Brain (organoid and tissue), 16 donors: ENCODE measurements at places on chromosomes 2 and 18.
A peak's percentile ranks its signal among the peaks of the same experiment; 100 is the strongest.

DNA sequence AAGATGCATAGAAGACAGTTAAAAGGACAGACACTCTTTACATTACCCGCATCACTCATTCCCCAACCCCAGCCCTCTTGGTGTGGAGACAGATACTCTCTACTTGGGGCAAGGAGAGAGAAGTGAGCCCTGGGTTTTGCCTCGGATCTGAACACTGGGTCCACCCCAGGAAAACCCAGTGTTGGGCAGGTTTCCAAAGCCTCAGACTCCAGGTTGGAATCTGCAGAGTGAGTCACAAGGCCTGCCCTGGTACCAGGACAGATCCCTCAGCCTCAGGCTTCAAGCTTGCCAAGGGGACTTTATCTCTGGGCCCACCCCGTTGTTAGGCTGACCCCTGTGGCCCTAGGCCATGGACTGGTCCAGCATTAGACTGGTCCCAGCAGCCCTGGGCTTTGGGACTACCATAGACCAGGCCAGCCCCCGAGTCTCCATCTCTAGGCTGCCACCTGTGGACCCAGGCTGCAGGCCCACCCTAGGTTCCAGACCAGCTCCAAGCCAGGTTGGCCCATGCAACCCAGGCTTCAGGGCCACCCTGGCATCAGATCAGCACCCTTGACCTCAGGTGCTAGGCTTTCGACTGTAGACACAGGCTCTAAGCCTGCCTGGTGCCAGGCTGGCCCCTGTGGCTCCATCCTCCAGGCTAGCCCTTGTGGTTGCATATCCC, 112.8 kb downstream of the GULP1 start:
- no peak for DNase-seq

DNA sequence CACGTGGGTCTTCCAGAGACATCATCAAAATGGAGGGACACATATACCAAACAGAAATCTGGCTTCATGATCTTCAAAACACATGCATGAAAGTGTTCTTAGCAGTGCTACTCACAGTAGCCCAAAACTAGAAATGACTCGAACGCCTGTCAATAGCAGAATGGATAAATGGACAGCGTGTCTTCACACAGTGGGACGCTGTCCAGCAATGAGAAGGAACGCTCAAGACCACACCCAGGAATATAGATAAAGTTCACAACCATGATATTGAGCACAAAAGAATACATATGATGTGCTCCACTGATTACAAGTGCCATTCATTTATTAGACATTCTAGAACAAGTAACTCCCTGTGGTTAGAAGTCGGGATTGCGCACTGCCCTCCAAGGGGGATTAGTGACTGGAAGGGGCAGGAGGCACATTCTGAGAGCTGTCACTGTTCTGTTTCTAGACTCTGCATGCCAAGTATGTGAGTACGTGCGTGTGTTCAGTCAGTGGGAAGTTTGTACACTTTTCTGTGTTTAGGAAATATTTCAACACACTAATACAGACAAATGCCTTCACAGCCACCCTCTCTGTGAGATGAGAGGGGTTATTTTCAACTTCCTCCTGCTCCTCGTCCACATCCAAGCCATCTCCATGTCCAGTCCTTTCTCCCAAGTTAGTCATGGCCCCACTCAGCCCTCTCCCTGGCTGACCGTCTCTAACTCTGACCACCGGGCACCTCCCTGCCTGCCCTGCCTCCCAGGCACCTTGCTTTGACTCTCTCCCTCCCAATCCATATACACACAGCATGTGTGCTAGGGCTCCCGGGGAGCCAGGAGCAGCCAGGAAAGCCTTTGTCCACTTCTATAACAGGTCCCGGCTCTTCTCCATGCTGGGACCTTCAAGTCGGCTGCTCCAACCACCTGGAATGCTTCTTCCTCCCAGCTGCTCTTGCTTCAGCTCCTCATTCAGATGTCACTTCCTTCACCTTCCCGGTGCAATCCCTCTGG, 26.9 kb upstream of the TNS1 start:
- DNase-seq: no peak

DNA sequence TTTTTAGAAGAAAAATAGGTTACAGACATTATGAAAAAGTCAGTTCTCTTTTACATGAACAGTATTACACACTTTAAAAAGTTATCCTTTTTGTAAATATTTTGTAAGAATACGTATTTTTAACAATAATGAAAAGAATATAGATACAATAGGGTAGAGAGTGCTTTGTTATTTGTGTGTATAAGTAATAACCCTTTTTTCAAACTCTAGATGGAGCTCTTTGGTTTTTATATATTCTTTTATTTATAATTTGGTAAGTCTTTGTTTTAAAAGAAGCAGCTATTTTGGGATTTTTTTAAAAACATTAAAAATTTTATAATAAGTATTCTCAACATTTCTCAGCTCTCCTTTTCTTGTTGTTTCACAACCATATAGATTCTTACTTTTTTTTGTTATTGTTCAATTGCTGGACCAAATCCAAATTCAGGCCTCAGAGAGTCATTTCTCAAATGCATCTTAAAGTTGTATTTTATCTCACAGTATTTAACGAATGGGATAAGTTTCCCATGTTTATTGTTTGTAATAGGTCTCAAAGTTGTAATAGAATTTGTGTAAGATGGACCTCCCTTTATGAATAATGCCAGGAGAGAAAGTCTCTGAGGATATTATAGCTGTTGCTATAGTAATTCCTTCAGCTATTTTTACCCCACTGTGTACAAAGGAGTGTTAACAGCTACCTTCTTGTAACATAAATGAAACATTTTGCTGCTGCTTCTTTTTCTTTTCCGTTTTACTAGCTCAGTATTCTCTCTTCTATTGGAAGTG, 46.4 kb downstream of the ACYP2 start:
- DNase-seq: peak; percentile 38

- no peak for DNase-seq
These were observed 105.1 kb upstream of the GALNT5 start for GRCh38 chr2:157152362-157152761.

- DNase-seq: no peak
These were observed 797.8 kb downstream of the CCDC85A start for GRCh38 chr2:56981554-56981953.

DNA sequence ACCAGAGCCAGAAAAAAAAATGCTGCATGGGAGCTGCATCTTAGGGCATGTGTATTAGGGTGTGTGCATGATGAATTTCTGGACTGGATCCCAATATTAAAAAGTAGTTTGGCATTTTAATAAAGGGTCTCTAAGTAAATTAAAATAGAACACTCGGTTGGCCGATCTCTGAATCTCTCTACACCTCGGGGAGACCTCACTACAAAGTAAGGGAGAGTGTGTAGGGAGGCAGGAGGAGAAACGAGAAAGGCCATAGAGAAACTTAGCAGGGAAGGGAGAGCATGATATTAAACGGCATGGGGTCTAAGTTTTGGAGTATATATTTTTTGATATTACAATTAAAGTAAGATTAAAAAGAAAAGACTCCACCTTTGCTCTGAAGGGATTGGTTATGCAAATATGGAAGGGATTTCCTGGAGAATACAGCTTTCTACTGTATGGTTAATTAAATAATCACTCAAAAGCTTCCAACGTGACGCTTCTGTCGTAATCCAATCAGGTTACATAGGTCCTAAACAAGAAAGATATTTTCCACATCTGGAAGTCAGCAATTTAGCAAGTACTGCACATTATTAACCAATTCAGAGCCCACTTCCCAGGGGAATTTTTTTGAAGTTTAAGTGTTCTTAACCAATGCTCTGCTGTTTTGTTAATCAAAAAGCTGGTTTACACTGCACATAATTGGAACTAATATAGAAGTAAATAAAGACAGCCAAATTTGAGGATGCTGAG, 1.0 kb upstream of the ZEB2 start:
- DNase-seq: peak; percentile 73

GRCh38 chr2:173511942-173512341, 157.3 kb downstream of the CDCA7 start:
- no peak for DNase-seq

- peak; percentile 95 for DNase-seq
These were observed 219.6 kb downstream of the TSN start for GRCh38 chr2:121974897-121975661.

DNA sequence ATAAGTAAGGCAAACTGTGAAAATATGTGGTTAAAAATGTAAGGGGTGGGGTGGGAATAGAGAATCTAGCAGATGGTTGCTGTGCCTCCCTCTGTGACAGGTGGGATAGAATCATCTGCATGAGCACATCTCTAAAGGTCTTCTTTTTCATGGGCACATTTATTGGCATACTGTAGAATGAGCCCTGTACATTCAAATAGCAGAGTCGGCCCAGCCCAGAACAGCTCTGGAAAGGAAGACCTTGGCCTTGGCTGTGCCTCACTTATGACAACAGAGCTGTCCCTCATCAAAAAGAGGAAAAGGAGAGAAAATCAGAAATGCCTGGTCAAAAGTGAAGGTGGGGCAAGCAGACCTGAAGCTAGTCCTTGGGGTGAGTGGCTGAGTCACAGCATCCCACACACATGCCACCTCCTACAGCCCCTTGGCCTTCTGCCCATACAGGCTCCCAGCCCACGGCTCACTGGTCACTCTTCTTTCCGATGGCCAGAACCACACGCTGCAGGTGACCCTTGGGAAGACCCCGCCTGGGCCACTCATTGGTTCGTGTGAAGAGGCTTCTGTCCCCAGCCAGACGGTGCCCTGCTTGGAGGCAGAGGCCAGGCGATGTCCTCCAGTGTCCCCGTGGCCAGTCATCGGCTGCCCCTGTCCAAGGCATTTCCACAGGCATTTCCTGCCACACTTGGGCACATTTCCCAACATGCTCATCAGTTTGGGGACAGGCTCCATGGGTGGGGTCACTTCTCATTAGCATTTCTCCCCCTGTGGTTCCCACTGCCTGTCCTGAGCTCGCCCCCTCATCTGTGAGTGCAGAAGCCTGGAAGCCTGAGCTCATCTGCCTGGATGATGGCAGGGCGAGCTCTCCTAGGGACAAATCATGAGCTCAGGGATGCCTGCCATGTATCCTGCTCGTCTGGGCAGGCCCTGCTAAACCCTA, 113.6 kb downstream of the MCFD2 start:
- DNase-seq: no peak

- DNase-seq: no peak
These were observed 35.7 kb downstream of the ACKR3 start for GRCh38 chr2:236605345-236605734.

DNA sequence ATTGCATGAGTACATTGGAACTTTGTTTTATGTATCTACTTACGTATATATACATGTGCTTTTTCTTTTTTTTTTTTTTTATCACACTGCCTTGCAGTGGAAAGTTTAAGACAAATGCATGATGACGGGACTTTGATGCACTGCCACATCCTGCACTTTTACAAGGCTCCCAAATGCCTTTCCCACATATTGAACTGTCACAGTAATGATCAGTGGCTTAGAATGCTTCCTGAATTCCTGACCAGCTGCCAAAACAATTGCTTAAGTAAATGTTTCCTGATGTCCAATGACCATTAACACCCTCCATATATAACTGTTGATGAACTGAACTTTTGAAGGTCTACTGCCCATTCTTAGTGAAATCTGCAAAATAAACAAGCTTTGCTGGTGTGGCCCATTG, 60.2 kb downstream of the LYPD6B start:
- no peak for DNase-seq

DNA sequence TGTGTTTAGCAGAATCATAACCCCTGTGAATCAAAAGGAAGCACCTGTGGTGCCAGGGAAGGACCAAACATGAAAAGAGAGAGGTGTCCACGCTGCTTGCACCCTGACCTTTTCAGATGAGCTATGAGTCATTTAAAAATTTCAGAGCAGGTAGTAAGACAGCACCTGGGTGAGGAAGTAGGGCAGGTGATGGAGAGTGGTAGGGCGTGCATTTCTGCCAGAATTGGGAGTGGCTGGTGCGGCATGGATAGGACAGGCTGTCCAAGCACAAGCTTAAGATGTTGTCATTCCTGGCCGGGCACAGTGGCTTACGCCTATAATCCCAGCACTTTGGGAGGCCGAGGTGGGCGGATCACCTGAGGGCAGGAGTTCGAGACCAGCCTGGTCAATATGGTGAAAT, 36.8 kb downstream of the NPAS2 start:
- DNase-seq: no peak

DNA sequence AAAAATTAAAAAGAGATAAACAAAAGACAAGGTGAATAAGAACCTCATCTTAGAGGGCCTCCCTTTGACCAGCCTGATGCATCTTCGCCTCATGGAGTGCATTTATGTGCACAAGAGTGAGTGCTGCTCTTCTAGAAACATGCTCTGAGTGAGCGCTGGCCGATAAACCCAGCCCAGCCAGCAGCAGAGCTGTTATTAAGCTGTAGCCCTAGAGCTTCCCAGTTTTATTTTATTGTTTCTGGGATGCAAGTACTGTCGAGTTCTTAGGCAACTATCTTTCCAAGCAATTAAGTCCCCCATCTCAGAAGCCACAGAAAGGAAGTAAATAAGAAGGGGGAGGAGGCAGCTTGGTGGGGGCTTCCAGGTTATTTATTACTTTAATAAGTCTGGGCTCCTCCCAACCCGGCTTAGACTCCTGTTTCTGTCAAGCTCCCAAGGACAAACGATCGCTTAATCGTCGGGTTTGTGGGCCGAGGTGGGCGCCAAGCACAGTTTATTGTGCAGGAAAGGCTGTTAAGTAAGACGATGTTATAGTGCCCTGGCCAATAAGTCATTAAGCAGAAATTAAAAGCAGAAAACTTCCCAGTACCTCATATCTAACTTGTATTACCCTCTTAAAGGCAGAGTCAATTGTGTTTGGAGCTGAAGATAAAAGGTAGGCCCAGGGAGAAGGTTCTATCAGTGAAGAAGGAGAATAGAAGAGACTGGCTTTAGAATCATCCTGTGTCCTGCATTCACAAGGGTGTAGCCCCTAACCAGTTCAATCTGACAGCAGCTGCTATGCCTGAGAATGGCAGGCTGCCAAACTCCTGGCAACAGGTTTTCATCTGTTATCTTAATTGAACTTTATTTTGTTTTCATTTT, 176.3 kb downstream of the PIK3C3 start:
- no peak for DNase-seq

GRCh38 chr2:53033411-53033810, 734.2 kb upstream of the CHAC2 start:
- no peak for DNase-seq

DNA sequence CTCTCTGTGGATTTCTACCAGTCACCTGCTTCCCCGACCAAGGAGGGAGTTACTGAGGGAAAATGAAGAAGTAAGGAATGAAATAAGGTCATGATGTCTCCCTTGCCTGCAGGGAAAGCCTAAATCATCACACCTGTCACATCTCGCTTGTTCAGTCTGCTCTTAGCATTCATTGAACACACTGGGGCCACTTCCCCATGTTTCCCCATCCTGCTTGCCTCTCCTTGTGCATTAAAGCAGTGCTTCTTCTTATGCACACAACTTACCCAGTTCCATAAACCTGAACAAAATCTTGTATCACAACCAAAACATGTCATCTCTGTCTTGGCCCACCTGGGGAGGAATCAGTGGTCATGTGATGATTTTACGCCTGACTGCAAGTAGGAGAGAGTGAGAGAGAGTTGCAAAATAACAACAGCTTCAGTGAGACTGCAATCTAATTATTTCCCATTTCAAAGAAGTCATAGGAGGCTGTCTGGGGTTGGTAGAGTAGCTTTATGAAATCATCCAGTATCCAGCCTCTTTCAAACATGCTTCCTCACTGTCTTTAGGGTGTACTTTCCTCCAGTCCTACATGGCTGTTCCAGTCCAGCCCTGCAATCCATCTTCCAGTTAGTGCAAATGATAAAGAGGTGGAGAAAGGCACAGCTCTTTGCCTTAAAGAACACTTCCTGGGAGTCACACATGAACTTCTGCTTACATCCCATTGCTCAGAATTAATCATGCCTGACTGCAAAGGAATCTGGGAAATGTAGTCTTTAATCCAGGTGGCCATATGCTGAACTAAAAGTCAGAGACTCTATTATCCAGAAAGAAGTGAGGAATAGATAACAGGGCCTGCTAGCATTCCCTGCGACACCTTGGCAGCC, 220.1 kb downstream of the HAUS1 start:
- DNase-seq: peak; percentile 74

GRCh38 chr18:5456577-5457461, 87.0 kb downstream of the EPB41L3 start:
- DNase-seq: peak; percentile 28
